Left ventricle myocardium superior (tissue), 1 donor: ENCODE measurements at places on chromosomes 11 and 22.
A peak's percentile ranks its signal among the peaks of the same experiment; 100 is the strongest.

DNA sequence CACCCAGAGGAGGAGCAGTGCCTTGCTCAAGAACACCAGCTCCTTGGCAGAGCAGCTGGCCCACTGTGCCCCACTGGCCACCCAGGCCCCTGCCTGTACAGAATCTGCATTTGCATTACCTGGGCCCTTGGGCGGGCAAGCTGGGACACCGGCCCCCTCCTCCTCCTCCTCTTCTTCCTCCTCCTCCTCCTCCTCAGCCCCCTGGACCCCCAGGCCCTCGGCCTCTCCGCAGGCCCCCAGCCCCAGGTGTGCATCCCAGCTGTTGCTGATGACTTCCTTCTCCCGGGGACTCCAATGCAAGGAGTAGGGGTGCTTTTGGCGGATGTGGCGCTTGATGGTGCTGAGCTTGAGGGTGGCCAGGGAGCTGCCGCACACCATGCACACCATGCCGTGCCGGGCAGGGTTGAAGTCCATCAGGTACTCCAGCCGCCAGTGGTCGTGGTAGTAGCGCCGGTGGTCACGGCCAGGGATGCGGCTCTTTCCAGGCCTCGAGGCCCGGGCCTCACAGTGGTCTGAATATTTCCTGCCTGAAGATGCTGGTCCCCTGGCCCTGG, 2.8 kb downstream of the ZFTA start:
- no peak for DNase-seq

DNA sequence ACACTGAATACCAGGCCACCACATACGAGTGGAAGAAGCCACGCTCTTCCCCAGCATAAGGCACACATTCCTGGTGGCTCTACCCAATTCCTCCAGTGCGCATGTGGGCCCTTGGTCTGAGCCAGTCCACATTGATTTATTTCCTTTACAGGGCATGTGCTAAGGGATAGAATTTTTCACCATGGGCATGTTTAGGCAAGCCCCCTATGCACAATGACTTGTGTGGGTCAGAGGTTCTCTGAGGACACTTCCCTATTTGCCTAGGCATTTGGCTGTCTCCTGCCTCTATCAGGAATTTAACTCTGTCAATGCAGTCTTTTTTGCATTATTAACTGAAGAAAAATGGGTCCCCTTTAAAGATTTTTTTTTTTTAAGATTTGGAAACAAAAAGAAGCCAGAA, 718.1 kb downstream of the NTM start:
- DNase-seq = no peak

DNA sequence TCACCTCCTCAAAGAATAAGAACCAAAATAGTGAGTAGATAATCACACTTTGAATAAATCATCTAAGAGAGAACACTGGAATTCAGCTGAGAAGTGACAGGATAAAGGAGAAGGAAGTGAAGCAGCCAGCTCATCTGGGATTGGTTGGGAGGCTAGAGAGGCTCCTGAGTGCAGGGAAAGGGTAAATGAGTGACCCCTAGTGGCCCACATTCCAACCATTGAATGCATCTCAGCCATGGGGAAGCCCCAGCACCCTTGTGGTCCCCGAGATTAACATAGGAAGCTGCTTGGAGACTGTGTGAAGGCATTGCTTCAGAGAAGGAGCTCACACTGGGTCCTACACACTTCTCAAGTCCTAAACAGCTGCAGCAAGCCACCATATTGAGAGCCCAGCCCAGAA, 82.3 kb downstream of the JRKL start:
- DNase-seq = no peak

DNA sequence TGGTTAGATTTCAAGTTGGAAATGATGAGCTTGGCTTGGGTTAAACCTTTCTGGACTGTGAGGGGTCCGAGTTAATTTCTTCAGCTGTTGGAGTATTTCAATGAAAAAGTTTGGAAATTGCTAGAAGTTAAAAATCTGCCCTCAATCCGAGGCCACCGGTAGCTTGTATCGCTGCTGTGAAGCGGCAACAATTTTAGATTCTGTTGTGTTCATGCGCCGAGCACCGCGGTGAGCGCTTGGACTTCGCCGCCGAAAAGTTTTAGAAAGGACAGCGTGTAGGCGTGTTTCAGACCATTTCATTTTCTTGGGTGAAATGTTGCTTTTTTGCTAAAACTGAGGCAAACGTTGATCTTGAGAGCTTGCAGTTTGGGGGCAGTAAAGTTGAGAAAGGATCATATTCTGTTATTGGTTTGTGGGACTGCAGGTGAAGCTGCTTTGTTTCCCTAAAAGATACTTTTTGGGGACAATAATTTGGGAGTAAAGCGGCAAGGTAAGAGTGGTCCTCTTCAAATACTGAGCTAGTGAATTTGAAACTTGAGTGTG, 928 bp downstream of the FBXO7 start:
- DNase-seq = peak; percentile 31

GRCh38 chr11:85182441-85183387, 444.4 kb downstream of the DLG2 start:
- no peak for DNase-seq

- DNase-seq = no peak
Measured at GRCh38 chr11:32615422-32615821, 31.8 kb downstream of the EIF3M start.

GRCh38 chr22:38753948-38754750, 1.6 kb downstream of the SUN2 start:
- peak; percentile 61 for DNase-seq

- no peak for DNase-seq
Measured at GRCh38 chr22:38305471-38306448, 11.5 kb downstream of the CSNK1E start.

GRCh38 chr11:110897035-110897434, 184.8 kb upstream of the ARHGAP20 start:
- no peak for DNase-seq

GRCh38 chr11:1482581-1483444, 3.8 kb downstream of the MOB2 start:
- DNase-seq = peak; percentile 46

DNA sequence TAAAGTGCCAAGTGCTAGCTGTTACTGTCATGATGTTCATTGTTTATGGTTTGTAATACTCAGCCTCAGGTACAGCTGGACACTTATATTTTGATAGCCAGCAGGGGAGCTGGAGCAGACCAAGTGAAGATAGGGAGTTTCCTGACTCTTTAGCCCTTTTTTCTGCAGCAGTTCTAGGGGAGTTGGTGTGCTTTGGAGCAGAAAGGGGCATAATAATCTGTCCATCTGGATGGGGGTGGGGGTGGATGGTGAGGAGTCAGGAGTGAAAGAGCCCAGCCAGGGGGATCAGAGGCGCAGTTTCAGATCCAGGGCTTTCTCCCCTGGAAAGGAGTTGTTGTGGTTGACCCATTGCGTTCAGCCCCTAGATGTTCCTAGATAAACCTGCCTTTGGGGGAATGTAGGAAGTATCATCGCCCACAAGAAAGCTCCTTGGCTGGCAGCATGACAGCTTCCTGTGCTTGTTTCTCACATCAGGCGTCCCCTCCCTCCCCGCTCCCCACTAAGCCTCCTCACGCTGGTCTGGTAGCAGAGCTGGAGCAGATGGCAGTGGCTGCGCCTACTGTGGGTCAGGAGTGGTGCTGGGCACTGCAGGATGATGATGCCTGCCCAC, 41.9 kb downstream of the MED15 start:
- DNase-seq = no peak

GRCh38 chr11:78791964-78792363, 217.3 kb upstream of the NARS2 start:
- no peak for DNase-seq

GRCh38 chr22:28951969-28952521, 68.7 kb downstream of the ZNRF3 start:
- DNase-seq = peak; percentile 36

GRCh38 chr11:100872951-100873740, 186.1 kb downstream of the ARHGAP42 start:
- DNase-seq = no peak

GRCh38 chr11:2377511-2378443, 667 bp downstream of the CD81 start:
- DNase-seq = peak; percentile 86

DNA sequence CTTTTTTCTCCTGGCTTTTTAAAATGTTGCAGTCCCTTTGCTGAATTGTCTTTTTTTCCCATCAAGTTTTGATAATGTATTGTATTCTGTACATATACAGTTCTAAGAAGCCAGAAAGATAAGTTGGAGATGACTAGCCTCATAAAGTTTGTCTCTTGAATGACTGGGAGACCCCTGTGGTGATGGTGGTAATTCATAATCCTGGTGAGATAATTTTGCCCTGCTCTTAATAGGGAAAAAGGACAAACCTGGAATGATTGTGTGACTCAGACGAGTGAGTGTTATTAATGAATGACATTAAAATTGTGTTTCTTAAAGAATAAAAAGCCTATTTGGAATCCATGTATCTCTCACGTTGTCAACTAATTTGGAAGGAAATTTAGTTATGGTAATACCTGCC, 1.2 kb downstream of the HIKESHI start:
- no peak for DNase-seq

DNA sequence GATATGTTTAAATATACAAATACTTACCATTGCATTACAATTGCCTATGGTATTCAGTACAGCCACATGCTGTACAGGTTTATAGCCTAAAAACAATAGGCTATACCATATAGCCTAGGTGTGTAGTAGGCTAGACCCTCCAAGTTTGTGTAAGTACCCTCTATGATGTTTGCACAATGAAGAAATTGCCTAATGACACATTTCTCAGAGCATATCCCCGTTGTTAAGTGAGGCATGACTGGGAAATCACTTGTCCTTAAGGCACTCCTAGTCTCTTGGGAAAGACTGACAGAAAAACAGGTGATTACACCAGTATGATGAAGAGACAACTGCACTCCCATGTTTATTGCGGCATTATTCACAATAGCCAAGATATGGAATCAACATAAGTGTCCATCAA, 187.2 kb downstream of the SPON1 start:
- no peak for DNase-seq

GRCh38 chr11:97772705-97773104, 1248.0 kb upstream of the CNTN5 start:
- DNase-seq = no peak

DNA sequence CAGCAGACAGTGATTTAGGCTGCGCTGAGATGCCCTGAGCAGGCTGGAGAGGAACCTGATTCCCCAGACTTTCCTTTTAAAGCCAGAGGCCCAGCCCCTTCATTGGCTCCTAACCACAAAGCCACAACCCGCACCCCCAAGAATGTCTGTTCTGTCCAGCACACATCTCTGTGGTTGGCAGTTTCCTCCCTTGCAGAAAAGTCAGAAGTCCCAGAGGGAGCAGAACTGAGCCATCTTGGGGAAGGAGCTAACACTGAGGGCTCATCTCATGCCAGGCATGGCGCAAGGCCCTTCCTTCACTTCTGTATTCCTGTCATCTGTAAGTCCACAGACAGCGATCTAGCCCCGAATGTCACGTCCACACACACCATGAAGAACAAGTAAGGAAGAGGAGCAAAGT, 97.1 kb upstream of the SYT13 start:
- DNase-seq = no peak

GRCh38 chr11:65780770-65781151, at the start of gene AP5B1:
TSS of gene AP5B1 (minus strand) at chr11:65780976. CDS start at chr11:65780591, 385 bp downstream.
- DNase-seq = peak; percentile 80

GRCh38 chr11:69669486-69669885, 5.7 kb downstream of the LTO1 start:
- DNase-seq = peak; percentile 23

DNA sequence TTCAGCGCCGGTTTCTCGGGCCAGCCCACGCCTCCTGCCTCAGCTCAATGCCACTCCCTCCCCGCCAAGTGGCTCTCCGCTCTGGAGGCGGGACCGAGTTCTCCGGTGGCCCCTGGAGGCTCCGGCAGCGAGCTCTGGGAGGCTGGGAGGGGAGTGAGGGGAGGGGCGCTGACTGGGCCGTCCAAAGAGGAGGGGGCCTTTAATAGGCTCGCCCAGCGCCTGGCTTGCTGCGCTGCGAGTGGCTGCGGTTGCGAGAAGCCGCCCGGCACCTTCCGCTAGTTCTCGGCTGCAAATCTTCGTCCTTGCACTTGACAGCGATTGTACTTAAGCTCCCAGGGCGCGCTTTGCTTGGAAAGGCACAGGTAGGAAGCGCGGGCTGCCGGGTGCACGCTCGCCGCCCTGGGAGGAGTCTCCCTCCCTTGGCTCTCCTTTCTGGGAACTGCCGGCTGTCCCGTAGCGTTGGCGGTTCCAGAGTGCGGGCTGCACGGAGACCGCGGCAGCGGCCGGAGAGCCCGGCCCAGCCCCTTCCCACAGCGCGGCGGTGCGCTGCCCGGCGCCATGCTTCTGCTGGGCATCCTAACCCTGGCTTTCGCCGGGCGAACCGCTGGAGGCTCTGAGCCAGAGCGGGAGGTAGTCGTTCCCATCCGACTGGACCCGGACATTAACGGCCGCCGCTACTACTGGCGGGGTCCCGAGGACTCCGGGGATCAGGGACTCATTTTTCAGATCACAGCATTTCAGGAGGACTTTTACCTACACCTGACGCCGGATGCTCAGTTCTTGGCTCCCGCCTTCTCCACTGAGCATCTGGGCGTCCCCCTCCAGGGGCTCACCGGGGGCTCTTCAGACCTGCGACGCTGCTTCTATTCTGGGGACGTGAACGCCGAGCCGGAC, at the start of gene ADAMTS15:
Gene ADAMTS15 (plus strand): TSS at position 230 of the 894 bp plus-strand sequence. CDS start 329 bp downstream, at position 559.
- peak; percentile 93 for DNase-seq

GRCh38 chr11:8587915-8588314, 6.1 kb downstream of the STK33 start:
- no peak for DNase-seq

DNA sequence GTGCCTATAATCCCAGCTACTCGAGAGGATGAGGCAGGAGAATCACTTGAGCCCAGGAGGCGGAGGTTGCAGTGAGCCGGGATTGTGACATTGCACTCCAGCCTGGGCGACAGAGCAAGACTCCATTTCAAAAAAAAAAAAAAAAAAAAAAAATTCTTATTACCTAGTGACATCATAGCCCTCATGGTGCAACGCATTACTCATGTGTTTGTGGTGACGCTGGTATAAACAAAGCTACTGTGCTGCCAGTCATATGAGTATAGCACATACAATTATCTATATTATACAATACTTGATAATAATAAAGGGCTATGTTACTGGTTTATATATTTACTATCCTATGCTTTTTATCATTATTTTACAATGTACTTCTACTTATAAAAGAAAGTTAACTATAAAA, 41.2 kb downstream of the OR2AT4 start:
- no peak for DNase-seq

DNA sequence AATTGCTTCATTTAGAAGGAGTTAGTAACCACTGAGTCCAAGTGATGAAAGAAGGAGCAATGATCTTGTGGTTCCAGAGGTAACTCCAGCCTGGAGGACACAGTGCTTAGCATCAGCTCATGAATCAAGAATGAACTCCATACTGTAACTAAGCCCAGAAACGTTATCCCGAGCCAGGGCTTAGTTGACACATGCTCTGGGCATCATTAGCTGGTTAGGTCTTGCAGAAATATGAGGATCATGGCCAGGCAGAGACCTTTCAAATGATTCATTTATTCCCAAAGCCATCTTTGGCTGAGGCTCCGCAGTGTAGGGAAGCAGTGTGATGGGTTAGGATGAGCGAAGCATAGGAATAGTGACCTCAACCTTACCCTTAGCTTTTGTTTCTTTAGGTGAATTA, 277.4 kb downstream of the FAM76B start:
- no peak for DNase-seq

DNA sequence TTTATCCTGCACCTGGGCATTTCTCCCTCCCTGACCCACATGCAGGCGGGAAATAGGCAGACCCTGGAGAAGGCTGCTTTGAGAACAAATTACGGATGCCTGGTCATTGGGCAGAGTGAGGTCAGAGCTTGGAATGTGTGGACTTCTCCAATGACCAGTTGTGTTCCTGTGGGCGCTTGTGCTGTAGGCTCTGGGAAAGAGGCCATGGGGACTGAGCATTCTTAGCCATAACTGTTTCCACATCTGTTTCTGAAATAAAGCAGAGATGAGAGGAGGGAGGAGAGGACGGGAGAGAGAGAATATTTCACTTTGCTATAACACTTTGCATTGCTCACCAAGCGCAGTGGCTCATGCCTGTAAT, 11.2 kb upstream of the TMEM184B start:
- no peak for DNase-seq
